ENCODE measurements at places on chromosomes 3 and 15. TPM values are rescaled to one million over a fixed set of nuclear protein-coding genes. Genes with fewer than 3 reads are reported as not detected.

PLSCR2 gene
- total RNA-seq, result not detected

PLCH1 gene
- total RNA-seq, result 0.53 TPM

DNA sequence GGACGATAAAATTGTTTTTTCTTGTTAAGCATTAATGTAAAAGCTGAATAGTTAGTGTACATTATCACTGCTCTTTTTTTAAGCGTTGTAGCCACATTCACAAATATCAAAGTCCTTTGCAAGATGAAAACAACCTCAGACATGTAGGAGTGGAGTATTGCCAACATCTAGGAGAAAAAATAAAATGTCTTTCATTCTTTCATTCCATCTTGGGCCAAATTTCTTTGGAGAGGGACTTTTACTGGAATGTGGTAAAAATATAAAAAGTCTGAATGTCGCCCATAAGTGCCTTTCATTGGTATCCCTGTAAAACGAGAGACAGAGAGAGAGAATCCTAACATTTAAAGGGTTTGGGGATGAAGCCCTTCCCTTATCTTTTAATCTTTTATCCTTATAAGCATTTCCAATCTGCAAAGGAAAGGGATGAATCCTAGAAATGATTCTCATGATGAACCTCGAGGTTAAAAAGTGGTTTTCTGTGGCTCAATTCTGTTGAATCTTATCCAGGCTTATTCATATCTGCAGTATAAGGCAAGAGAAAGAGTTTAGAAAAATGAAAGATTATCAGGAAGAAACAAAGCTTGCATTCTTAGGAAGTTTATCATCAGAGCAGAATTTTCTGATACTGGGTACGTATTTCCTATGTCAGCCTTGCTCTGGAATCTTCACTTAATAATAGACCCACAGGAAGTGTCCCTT lies 1031.7 kb downstream of the MCTP2 start:
- DNase-seq, result peak; percentile 24

DNA sequence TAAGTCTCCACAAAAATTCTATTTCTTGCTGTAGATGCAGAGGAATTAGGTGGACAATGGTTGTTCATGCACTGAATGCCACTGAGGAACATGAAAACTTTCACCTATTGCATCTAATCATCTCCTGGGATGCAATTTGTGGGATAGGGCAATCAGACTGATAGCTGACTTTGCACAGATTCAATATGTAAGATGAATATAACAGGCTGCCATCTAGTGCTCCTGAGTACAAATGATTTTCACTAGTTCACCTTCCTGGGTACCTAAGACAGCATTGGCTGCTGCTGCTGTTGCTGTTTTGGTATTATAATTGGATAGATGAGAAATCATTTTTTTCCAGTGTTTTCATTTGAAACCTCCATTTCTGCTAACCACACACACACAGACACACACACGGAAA lies 19.7 kb downstream of the TIMMDC1 start:
- no peak for DNase-seq

- DNase-seq, result peak; percentile 57
These were observed 247.3 kb upstream of the KCNH8 start for GRCh38 chr3:18900994-18901393.

Measured in HT1080 (cell line).